Left ventricle myocardium superior (tissue), 1 donor: ENCODE measurements at places on chromosomes 6 and 20. TPM values are rescaled to one million over a fixed set of nuclear protein-coding genes. Genes with fewer than 3 reads are reported as not detected.

The CLPSL1 gene
- total RNA-seq: not detected

The TREML1 gene
- not detected for total RNA-seq

The SLA2 gene
- total RNA-seq: 0.47 TPM

The KIAA0408 gene
- 2.4 TPM for total RNA-seq

The TGM2 gene
- total RNA-seq: 473 TPM

The SMLR1 gene
- not detected for total RNA-seq
